ENCODE measurements at places on chromosomes 12 and 14.
A peak's percentile ranks its signal among the peaks of the same experiment; 100 is the strongest.

DNA sequence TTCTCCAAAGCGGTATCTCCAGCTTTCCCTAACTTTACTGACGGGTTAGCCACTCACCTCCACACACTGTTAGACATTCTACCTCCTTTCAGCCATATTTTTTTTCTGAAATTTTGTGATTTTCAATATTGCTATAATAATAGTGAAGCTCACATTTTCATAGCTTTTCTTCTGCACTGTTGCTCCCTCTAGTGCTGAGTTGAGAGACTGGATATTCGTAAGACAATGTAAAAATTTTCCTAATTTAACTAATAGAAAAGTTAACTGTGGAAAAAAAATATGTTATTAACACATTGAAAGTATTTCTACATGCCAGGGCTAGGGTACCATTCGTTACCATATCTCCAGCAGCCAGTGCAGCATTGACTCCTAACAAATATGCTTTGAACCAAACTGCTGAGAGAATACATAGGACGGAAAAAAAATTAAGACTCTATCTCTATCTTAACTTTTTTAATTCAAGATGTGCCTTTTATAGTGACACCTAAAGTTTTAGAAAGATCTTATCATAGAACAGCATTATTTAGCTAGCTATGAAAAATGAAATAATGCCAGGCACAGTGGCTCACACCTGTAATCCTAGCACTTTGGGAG, 48.7 kb upstream of the ABCC9 start:
- DNase-seq = no peak

GRCh38 chr14:93033983-93034670, 81.6 kb downstream of the ITPK1 start:
- DNase-seq = peak; percentile 16

- no peak for DNase-seq
Observed at GRCh38 chr12:110865521-110865920, 18.7 kb downstream of the CCDC63 start.

DNA sequence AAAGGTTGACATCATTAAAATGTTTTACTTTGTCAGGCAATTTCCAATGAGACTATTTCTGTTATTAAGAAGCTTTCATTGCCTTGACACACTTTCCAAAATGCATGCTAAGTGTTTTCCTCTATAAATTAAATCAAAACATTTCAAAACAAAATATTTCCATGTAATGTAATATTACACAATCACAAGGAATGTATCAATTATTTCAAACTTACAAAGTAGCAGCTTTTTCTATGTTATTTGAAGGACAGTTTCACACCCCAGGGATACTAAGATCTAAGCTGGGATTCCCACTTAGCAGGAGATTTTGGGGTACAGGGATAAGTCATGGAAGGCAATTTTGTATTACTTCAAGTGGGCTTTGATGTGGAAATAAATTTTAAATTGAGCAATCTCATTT, 144.9 kb downstream of the FOXG1 start:
- DNase-seq = no peak

- no peak for DNase-seq
Observed at GRCh38 chr14:70891737-70892136, 15.5 kb upstream of the PCNX1 start.

GRCh38 chr12:30169839-30170591, 386.3 kb upstream of the TMTC1 start:
- DNase-seq = no peak

GRCh38 chr14:56087671-56088471, 30.3 kb upstream of the PELI2 start:
- DNase-seq = no peak

- no peak for DNase-seq
Observed at GRCh38 chr12:89263900-89264299, 88.4 kb downstream of the DUSP6 start.

GRCh38 chr12:66066137-66066928, 64.2 kb downstream of the LLPH start:
- DNase-seq = no peak

GRCh38 chr14:53167602-53168328, 14.6 kb upstream of the DDHD1 start:
- no peak for DNase-seq

DNA sequence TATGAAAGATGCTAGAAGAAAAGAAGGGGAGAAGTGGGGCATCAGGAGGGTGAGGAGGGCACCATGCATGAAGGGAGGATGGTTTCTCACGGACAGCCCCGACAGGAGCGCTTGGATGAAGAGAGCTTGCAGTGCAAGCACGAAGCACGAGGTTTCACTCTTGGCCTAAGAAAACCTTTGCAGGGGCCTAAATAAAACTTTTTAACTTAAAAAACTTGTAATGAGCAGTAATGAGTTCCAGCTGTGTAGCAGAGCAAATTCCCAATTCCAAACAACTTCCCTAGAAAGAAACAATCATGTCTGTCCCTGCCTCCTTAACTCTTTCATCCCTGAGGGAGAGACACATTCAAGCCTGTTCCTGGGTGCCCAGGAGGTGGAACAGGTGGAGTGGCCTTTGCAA, 119.5 kb downstream of the PAH start:
- DNase-seq = no peak

- DNase-seq = no peak
Observed at GRCh38 chr12:64883264-64884163, 59.1 kb downstream of the TBC1D30 start.

- DNase-seq = no peak
Observed at GRCh38 chr14:68293404-68293803, 473.8 kb downstream of the RAD51B start.

DNA sequence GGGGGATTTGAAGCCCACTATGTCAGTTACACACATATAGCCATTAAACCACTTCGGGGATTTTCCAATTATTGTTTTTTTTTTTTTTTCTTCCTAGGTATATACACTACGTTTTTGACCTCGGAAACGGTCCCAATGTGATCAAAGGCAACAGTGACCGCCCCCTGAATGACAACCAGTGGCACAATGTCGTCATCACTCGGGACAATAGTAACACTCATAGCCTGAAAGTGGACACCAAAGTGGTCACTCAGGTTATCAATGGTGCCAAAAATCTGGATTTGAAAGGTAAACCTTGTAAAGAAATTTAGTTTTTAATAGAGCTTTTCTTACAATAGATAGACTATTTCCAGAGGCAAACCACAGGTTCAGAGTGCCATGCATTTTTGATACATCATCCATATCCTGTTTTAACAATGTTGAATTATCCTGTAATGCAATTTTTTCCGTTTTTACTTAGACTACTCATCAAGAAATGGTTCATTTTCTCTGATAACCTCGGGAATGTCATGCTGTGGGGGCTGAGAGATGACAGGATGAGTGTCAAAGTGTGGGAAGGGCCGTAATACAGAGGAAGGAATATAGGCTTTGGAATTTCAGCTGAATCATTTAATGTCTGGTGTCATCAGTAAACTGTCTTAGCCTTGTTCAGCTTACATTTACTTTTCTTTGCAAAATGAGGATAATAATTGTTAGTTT, 797.1 kb downstream of the NRXN3 start:
- DNase-seq = no peak

DNA sequence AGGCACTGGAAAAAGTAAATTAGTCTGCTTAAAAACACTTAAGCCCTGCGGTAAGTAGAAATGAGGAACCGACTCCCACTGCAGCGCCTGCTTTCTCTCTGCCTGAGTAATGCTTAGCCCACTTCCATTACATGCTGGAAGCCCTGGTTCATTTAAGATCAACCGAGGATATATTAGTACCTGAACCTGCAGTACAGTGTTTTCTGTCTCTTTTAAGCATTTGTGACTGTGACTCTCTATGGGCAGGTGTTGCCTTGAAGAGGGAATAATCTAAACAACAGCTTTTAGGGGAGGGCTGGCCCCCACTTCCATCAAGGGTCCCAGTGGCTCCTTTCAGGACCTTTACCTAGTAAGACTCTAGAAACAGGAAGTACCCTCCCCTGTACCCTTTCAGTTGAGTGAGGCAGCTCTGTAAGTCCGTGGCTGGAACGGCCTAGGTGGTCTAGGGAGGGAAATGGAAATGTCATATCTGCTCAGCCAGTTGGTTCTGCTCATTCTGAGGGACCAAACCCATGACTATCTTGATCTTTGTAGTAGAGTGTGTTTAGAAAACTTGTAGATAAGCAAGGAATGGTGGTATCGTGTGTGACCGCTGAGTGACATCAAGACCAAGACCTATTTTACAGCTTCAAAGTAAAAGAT, 56.2 kb downstream of the FNTB start:
- no peak for DNase-seq

DNA sequence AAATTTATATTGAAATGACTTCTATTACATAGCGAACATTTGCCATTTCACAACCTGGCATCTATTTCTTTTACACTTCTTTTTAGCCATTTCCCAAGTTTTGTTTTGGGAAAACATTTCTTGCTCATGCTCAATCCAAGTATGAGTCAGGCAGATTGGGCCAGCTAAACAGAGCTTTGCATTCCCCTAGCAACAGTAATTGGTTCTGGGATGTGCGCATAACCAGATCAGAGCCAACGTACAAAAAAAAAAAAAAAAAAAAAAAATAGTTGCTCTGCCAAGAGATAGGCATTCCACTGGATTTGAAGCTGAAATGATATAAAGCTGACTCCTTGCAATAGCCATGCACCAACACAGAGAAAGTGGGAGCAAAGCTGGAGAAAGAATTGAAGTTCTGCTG, 37.5 kb downstream of the PLCZ1 start:
- DNase-seq = no peak

DNA sequence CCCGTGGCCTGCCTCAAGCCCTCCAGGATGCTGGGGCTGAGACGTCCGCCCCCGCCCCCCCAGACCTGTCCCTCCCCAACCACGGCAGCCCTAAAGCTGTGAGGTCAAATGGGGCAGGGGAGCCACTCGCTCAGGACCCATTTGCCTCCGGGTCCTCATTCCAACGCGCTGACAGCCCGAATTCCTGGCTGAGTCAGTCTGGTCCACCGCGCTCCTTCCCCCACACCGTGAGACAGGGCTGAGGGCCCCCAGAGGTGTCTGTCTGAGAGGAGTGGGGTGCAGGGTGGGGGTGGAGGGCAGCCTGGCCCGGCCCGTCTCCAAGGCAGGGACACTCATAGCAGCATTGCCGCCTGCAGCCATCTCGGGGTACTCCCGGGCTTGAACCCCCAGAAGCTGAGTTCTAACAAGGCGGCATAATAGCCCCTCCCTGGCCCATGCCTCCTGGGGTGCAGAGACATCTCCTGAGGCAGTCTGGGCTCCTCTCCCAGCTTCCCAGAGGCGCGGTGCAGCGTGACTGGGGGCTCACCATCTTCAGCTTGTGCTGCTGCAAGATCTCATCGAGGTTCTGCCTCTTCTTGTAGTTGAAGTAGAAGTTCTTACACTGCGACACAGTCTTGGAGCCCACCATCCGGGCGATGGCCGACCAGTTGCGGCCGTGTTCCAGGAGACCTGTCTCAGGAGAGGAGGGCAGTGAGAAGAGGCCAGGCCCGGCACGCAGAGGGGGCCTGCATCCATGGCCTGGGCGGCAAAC, 90.5 kb downstream of the RFLNA start:
- no peak for DNase-seq

- no peak for DNase-seq
Observed at GRCh38 chr14:68676511-68676943, 116.3 kb downstream of the ZFP36L1 start.

DNA sequence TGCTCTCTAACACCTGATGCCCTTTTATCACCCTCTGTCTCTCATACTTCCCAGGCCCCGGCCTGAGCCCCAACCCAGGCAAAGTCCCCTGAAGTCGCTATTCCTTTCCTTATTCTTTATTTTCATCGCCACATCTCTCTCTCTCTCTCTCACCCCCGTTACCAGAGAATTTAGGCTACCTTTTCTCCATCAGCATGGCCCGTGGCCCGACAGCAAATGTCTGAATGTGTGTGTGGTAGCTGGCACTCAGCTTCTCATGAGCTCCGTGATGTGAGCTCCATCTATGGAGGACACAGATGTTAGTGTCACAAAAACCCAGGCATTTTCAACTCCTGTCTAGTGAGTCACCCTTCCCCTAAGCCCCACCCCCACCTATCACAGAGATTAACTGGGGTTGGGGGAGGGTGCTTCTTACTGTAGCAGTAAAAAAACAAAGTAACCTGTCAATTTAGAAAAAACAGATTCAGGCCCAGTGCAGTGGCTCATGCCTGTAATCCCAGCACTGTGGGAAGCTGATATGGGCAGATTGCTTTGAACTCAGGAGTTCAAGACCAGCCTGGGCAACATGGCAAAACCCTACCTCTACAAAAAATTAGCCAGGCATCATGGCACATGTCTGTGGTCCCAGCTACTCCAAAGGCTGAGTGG, 53.8 kb downstream of the VCPKMT start:
- DNase-seq = peak; percentile 67

DNA sequence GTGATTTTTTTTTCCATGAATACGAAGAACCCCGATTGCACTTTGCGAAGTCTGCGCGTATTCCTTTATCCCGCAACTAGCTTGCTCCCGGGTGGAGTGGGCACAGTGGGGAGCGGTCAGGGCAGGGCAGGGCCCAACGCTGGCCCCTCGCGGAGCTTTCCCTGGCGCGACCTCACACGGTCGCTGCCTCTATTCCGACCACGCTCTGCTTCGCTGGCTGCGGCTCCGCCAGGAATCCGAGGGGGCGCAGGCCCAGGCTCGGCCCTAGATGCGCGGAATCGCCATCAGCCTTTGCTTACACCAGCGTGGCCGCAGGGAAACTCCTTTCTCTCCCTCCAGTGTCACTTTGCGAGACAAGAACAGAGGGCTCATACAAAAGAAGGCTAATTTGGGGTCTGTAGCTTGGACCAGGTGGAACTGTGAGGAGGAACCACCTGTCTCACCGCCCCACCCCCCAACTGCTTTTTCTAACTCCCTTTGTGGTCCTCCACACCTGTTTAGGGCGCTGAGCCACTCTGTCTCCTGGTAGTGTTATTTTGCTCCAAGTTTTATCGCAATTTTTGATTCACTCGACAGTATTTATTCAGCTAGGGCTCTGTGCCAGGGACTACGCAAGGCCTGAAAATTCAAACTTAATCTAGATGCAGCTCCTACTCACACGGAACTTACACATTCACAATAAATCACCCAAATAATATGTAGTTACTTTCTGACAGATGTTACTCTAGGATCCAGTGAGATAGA, 3.1 kb upstream of the NKX2-1 start:
- DNase-seq = no peak

GRCh38 chr12:50929831-50930230, 22.5 kb upstream of the HIGD1C start:
- DNase-seq = no peak

DNA sequence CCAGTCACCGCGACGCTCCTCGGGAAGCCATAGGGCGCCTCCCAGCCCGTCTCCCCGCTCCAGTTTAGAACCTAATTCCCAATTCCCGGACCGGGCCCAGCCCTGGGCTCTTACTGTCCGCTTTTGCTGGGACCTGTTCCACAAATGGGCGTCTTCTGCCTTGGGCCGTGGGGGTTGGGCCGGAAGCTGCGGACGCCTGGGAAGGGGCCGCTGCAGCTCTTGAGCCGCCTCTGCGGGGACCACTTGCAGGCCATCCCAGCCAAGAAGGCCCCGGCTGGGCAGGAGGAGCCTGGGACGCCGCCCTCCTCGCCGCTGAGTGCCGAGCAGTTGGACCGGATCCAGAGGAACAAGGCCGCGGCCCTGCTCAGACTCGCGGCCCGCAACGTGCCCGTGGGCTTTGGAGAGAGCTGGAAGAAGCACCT, 797 bp downstream of the UNG start:
- DNase-seq = no peak

GRCh38 chr14:24370748-24371147, 2.8 kb downstream of the NFATC4 start:
- DNase-seq = no peak

GRCh38 chr14:32738206-32738871, 200.3 kb upstream of the NPAS3 start:
- DNase-seq = no peak

Data from stimulated activated CD4-positive, alpha-beta T cell treated with anti-CD3 and anti-CD28 coated beads, Interleukin-15, amount 100 ng/mL, for 1 hour (primary cell).